ENCODE measurements at places on chromosomes 1 and 21.

GRCh38 chr1:209223791-209224190, 359.7 kb upstream of the CAMK1G start:
- DNase-seq = no peak

GRCh38 chr1:9239622-9240401, 5.2 kb downstream of the H6PD start:
- DNase-seq = no peak

DNA sequence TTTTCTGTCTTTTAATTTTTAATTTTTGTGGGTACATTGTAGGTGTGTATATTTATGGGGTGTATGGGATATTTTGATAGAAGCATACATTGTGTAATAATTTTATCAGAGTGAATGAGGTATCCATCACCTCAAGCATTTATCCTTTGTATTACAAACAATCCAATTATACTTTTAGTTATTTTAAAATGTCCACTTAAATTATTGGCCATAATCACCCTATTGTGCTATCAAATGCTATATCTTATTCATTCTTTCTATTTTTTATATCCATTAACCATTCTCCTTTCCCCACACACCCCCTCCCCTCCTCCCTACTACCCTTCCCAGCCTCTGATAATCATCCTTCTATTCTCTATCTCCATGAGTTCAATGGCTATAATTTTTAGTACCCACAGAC, 70.2 kb upstream of the TSHB start:
- DNase-seq = no peak

GRCh38 chr1:115052454-115053083, 22.9 kb downstream of the TSHB start:
- peak; percentile 33 for DNase-seq

DNA sequence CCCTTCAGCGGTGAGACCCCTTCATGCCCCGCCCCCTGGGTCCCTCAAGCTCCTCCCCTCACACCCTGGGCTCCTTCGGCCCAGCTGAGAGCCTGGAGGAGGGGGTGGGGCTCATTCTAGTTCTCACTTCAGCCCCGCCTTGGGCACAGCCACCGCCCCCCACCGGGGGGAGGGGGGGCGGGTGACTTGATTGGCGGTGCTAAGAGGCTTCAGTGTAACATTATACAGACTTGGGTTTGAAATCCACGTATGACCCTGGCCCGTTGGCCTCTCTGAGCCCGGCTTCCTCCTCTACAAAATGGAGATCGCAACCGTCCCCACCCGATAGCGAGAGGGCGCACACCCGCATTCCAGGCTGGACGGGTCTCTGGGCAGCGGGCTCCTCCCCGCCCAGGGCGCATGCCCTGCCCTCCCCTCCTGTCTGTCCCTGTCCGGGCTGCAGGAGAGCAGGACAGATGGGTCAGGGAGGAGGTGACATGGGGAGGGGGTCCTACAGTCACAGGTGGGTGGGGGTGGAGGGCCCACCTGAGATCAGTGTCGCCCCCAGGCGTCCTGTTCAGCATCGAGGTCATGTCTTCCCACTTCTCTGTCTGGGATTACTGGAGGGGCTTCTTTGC, 5.1 kb downstream of the CLCNKB start:
- peak; percentile 16 for DNase-seq

- DNase-seq = no peak
These were observed 73.8 kb upstream of the DMRTA2 start for GRCh38 chr1:50497007-50497406.

GRCh38 chr21:42198929-42199867, 19.7 kb upstream of the ABCG1 start:
- DNase-seq = no peak

DNA sequence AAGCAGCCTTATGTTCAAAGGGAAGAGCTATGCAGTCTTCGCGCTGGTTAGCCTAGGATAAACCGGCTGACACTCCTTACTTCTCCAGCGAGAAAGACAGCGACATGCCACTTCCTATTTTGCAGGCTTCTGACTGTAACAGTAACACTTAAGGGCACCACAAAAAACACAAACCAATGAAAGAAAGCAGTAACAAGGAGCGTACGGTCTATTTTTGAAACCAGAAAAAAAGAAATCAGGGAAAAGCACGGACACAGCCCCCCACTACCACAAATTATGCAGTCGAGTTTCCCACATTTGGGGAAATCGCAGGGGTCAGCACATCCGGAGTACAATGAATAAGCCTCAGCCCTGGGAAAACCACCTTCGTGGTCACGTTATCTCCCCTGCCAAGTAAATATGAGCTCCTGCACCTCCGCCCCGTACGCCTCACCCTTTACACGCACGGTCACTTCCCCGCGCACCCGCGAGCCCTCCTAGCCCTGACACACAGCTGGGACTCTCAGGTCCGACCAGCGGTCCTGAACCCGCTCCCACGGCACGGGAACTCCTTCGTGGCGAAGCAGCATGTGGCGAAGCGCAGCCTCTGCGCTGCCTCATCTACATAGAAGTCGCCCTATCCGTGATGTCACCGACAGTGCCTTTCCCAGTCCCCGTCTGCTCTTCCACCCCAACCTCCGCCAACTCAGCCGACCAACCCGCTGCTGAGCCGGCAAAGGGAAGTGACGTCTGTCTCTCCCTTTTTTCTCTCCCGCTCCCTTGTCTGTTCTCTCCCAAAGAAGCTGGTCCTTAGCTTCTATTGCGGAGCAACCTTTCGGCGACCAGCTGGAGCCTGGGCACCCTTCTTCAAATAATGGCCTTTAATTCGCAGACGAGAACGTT, 40.9 kb upstream of the PPIAL4F start:
- peak; percentile 72 for DNase-seq

DNA sequence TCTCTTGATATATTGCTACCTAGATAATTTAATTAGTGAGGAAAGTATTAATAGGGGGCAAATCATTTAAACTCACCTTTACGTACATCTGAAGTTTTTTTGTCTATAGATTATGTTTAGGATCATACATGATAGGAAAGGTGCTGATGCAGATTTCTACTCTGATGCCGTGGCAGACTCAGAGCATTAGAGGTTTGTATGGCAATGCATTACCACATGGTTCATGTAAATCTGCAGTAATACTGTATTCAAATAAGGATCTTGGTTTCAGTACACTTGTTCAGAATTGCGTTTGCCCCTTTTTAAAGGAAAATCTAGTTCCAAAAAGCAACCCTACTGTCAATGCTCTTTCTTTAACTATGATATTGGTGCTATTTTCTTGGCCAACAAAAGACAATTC, 288.3 kb downstream of the PTPRC start:
- no peak for DNase-seq

DNA sequence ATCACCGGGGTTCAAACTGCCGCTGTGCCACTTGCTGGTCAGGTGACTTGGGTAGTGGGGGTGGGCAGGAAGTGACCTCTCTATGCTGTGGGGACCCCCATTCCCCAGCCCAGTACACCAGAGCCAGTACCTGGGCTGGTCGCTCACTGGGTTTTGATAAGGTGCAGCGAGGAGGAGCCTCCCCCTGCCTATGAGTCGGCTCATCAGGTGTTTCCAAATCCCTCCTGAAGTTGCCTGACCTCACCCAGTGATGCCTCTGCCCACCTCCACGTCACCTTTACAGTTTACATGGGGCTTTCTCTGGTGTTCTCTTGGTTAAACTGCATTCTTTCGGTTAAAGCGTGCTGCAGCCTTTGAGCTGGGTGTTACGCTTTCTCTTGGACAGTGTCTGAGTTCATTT, 58.2 kb downstream of the ARHGEF10L start:
- no peak for DNase-seq

DNA sequence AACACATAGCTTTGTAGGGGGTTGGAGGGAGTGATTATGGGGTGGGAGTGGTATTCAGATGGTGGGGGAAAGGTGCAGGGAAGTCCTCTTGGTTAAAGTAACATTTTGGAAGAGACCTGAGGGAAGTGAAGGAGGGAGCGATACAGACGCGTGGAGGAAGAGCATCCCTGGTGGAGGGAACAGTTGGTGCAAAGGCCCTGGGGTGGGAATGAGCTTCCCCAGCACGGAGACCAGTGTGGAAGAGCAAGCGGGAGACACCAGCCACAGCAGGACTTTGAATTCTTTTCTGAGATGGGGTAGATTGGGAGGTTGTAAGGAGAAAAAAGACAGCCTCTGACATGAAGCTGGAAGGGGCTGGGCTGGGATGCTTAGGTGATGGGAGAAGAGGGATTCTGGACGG, 23.5 kb downstream of the DHRS3 start:
- no peak for DNase-seq

DNA sequence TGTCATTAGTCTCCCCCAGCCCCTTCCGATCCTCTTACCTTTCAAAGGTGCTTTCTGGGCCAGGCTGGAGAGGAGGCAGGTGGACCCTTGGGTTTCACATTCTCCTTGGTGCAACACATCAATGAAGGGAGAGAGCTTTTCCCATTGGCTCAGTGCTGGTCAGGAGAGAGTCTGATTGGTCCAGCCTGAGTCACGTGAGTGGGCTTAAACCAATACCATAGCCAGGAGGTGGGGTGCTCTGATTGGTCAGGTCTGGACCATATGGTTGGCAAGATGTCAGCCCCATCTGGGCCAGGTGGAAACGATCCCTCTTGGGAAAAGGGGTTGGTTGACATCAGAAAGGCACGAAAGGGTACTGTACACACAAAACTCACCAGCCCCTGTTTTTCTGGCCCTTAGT, 44.8 kb upstream of the ABCG1 start:
- no peak for DNase-seq

- DNase-seq = peak; percentile 11
These were observed 19.6 kb downstream of the SCMH1 start for GRCh38 chr1:41222496-41222895.

DNA sequence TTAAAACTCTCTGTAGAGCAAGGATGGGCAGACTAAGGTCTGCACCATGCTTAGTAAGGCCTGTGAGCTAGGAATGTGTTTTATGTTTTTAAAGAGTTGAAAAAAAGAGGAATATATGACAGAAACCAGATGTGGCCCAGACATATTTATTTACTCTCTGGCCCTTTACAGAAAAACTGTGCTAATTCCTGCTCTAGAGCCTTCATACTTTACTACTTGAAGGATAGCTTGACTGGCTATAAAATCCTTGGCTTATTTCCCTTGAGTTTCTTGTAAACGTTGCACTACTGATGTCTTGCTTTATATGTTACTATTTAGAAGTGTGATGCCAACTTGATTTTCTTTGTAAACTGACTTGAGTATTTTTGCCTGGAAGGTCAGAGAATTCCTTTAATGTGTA, 33.5 kb downstream of the CTBS start:
- no peak for DNase-seq

- no peak for DNase-seq
These were observed 23.1 kb downstream of the SOD1 start for GRCh38 chr21:31682620-31683019.

- DNase-seq = no peak
These were observed 65.1 kb upstream of the DMRTA2 start for GRCh38 chr1:50488356-50488755.

DNA sequence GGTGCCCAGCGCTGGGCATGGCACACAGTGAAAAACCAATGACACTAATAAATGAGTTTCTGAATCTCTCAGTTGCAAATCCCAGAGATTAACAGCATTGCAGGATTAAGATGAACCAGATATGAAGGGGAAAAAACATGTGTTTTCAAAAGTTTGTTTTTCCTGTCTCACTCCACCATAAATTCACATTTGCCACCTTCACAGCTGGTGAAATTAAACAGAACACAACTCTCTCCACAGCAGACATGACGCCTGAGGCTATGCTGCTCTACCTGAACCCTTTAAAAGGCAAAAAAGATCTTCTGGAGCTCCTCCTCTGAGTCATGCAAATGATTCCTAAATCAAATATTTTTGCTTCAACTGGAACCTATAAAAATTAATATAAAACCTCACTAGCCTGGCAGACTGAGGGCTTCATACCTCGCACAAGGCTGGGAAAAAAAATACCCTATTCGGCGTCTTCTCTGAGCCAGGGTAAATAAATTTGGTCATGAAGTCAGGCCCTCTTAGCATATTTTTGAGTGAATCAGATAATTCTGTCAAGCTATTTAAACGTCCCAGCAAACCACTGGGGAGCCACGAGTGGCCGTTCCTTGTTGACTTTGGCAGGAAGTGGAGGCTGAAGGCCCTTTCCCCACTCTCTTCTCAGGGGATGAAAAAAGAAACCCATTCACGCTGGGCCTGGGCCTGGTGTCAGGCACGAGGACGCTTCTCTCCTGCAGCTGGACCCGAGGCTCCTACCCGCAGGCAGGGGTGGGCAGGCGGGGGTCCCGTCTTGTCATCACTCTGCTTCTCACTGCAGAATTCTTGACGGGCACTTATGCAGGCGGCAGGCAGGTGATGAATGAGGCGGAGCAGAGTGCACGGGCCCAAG, 53.0 kb downstream of the DMRTB1 start:
- peak; percentile 71 for DNase-seq

DNA sequence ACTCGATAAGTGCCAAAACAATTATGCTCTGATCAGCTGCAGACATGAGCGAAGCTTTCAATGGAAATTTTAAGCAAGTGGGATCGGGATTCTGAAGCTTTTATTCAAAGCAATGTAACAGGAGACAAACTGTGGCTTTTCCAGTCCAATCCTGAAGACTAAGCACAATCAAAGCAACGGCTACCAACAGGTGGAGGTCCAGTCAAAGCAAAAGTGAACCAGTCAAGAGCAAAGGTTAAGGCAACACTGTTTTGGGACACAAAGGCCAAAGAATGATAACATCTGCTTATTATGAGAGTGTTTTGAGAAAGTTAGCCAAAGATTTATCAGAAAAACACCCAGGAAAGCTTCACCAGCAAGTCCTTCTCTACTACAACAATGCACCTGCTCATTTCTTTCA, 170.1 kb downstream of the SEC16B start:
- DNase-seq = no peak

DNA sequence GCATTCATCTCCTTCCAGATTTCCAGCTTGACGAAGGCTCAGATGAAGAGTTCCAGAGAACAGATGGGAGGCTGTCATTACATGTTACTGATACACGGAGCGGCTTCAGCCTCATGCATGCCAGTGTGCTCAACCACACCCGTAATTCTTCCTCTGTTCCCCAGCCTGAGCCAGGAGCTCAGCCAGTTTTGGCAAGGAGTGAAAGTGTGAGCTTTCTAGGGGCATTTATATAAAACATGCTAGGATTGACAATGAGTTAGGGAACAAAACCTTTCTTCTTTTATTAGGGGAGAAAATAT, 290.4 kb upstream of the PLXNA2 start:
- DNase-seq = no peak

- DNase-seq = no peak
These were observed 931.2 kb upstream of the B3GALT2 start for GRCh38 chr1:194117582-194117981.

DNA sequence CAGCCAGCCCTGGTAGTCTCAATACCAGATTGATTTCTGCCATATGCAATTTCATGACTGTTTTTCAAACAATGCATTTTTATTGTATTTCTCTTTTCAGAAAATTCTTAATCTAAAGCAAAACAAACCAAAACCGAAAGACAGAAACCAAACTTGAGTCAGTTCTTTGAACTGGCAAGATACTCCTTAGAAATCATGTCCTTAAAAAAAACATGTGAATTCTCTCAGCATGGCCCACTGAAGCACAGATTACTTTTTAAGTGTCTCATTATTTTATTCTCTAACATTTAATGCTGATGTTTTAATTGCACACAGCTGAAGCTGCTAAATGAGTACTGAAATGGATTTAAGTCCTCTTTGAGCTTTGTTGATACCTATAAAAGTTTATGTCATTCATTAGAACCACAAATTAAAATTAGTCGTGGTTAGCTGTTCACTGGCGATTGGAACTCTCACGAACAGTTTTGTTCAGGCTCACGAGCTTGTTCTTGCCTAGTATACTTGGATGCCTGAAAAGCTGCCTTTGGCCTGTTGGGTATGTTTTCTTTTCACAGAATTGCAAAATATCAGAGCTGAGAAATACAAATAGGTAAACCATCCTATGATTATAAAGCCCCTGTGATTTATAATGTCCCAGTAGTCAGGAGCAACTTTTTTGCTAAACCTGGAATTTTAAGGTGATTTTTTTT, 87.5 kb downstream of the CAMTA1 start:
- DNase-seq = no peak

All from NCI-H1092 (cell line).